ENCODE measurements at places on chromosomes 11 and 22. TPM values are rescaled to one million over a fixed set of nuclear protein-coding genes. Genes with fewer than 3 reads are reported as not detected.
A peak's percentile ranks its signal among the peaks of the same experiment; 100 is the strongest.

DNA sequence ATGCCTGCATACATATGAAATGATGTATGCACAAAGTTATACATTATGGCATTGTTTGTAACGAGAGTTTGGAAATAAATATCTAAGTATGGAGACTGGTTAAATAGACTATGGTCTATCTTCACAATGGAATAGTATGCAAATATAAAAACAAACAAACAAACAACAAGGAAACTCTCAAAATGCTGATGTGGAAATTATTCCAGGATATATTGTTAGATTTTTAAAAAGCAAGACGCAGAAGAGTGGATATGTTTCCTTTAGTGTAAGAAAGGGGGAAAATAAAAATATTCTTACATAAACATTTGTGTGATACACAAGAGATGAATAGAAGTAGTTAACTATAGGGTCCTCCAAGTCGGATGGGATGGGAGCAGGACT, 10.8 kb upstream of the CRKL start:
- DNase-seq: no peak

- no peak for DNase-seq
Observed at GRCh38 chr11:73245461-73245860, 26.7 kb upstream of the P2RY6 start.

DNA sequence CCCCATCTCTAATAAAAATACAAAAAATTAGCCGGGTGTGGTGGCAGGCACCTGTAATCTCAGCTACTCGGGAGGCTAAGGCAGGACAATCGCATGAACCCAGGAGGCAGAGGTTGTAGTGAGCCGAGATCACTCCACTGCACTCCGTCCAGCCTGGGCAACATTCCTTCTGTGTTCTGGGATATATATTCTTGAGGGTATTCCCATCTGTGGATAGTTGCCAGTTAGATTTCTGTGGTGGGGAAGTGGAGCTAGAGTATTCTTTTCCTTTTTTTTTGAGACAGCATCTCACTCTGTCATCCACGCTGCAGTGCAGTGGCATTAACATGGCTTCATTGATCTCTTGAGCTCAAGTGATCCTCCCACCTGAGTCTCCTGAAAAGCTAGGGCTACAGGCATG, 9.1 kb upstream of the ZNF74 start:
- no peak for DNase-seq

- no peak for DNase-seq
Observed at GRCh38 chr22:45832959-45833580, 143.9 kb downstream of the WNT7B start.

DNA sequence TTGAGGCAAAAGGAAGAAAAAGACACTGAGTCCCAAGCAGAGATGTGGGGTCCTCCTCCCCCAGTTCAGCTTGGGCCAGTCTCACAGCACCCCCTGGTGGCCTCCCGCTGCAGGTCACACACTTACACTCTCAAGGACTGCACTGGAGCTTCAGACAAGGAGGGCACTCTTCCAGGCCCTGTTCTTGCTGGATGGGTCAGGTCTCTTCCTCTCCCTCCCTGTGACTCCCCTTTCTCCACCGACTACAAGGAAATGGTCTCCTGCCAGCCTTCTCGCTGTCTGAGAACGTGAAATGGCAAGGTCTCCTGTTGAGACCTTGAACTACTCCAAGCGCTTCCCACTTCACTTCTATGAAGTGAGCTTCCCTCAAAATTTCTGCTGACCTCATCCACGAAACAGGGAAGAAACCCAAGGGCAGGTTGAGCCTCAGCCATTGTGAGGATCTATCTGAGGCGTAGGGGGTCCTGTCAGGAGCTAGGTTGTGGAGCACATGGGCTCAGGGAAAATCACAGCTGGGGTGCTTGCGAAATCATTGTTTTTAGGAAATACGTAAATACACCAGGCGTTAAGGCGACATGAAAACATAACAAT, 11.2 kb upstream of the IGLL1 start:
- peak; percentile 44 for DNase-seq

GRCh38 chr11:119758291-119758690, 29.3 kb upstream of the NECTIN1 start:
- DNase-seq: no peak

- no peak for DNase-seq
Observed at GRCh38 chr11:117980280-117980679, 5.9 kb upstream of the IL10RA start.

GRCh38 chr11:71563406-71563805, 2.0 kb upstream of the KRTAP5-10 start:
- no peak for DNase-seq

DNA sequence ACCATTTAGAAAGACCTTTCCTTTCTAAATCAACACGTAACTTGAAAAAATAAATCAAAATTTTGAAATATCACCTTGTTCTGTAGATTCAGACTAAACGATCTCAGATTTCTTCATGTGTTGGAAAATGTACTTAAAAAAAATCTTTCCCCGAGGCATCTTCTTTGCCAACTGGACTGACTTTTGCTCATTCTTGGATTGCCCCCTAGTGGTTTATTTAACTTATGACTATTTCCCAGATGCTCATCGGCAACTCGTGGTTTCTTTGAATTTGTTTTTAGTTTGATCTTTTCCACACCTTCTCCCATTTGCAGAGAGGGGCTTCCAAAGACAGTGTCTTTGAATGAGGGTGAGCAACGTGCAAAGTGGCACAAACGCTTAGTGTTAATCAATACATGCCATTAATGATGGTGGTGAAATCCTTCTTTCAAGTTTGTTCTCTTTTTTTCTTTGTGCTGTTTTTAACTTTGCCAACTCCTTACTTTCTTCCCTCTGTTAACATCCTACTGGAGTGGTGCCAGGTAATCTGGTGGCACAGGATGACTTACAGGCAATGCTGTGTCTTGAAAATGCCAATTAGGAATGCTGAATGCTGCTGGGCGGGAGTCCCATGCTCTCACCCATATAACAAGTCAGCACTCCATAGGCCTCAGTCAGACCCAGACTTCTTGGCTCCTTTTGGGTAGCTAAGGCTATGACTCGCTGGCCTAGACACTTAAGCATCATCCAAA, 18.3 kb downstream of the PRSS23 start:
- DNase-seq: no peak

The H19 gene
- 1.5 TPM for total RNA-seq

The NOX4 gene
- not detected for total RNA-seq

The OR52E8 gene
- not detected for total RNA-seq

The IRF7 gene
- total RNA-seq: 26.7 TPM
